Muscle of leg (tissue), 16 donors: ENCODE measurements at places on chromosomes 3 and 15.

GRCh38 chr3:195187609-195188425 is 83.1 kb downstream of the XXYLT1 start:
- peak; percentile 57 for DNase-seq

- DNase-seq = no peak
Observed at GRCh38 chr3:184409331-184409926, 29.6 kb downstream of the CHRD start.

GRCh38 chr15:85482894-85483293 is 102.5 kb downstream of the AKAP13 start:
- DNase-seq = no peak

- DNase-seq = no peak
Observed at GRCh38 chr3:102511168-102511567, 76.4 kb downstream of the ZPLD1 start.
